ENCODE measurements at places on chromosomes 2 and 18. TPM values are rescaled to one million over a fixed set of nuclear protein-coding genes. Genes with fewer than 3 reads are reported as not detected.

ACMSD gene
- not detected for total RNA-seq

PROKR1 gene
- 0.50 TPM for total RNA-seq

GPR75 gene
- 6.8 TPM for total RNA-seq

ALKAL2 gene
- total RNA-seq, result 46.9 TPM

ALPP gene
- total RNA-seq, result 0.25 TPM

ABCB11 gene
- 4.6 TPM for total RNA-seq

DNA sequence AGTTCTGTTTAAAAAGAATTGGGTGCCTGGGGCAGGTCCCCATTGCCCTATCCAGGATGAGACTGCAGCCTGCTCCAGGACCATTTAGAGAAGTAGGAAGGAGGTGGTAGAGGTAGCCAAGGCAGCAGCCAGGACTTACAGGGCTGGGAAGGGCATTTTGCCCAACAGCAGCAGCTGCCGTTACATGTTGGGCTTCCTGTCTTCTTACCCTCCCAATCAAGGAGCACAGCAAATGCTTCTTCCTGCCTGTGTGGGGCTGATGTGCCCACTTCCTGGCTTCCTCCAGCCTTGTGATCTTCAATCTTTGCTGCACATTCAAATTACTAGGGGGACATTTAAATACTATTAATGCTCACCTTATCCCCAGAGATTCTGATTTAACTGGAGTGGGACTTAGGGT, 112.0 kb downstream of the QPCT start:
- DNase-seq, result no peak

- DNase-seq, result no peak
Measured at GRCh38 chr18:13211534-13211933, 7.0 kb upstream of the LDLRAD4 start.

GRCh38 chr2:156340377-156340776, 7.9 kb upstream of the NR4A2 start:
- no peak for DNase-seq

DNA sequence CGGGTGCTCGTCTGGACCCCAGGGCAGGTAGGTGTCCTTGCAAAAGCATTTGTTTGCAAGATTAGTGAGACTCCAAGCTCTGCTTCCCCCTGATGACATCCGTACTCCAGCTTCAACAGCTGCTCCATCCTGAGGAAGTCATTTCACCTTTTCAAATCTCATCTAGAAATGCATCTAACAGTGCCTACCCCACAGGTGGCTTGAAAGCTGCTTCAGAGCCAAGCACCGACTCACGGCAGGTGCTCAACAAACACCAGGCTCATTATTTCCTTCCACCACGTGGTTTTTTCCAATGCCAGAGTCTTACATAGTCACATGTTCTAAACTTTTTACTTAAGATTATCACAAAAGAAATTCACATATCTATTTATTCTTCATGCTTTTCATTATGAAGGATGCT, 31.9 kb downstream of the CNGA3 start:
- no peak for DNase-seq

DNA sequence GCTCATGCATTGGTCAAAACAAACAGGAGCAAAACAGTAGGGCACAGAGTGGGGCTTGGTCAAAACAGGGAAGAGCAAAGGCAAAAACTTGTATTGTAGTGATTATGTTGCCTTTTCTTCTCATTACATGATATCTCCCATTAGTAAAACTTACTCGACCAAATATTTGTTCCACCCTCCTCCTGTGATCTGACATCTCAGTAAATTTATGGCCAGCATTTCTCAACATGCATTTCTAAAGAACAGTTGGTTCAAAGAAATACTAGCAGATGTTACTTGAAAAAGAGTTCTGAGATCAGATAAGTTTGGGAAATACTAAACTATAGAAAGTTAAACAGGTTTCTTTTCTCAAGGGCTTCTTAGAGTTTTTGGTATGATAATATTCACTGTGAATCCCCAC, 423.1 kb downstream of the FIGN start:
- DNase-seq, result no peak

GRCh38 chr2:119760237-119760955, 674 bp downstream of the PTPN4 start:
- DNase-seq, result peak; percentile 62

- DNase-seq, result no peak
Measured at GRCh38 chr2:28274911-28275685, 117.6 kb upstream of the FOSL2 start.

DNA sequence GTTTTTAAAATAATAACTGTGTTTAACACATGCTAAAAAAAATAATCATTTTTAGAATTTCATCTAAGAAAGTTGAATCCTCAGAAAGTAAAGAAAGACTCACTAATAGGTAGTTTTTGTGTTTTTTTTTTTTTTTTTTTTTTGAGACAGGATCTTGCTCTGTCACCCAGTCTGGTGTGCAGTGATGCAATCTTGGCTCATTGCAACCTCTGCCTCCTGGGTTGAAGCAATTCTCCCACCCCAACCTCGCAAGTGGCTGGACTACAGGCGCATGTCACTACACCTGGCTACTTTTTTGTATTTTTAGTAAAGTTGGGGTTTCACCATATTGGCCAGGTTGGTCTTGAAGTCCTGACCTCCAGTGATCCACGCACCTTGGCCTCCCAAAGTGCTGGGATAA, 7.1 kb downstream of the CKAP2L start:
- no peak for DNase-seq

DNA sequence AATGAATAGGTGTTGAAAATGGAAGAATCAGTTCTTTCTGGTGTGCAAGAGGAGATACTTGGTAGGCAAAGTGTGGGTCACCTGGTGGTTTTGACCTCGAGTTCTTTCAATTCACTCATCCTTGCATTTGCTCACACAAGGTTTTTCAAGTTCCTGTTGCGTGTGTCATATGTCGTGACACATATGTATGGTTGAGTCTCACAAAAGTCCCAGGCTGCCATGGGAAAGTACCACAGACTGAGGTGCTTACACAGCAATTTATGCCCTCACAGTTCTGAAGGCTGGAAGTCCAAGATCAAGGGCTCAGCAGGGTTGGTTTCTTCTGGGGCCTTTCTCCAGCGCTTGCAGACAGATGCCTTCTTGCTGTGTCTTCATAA, 64.4 kb downstream of the NCK2 start:
- DNase-seq, result no peak

DNA sequence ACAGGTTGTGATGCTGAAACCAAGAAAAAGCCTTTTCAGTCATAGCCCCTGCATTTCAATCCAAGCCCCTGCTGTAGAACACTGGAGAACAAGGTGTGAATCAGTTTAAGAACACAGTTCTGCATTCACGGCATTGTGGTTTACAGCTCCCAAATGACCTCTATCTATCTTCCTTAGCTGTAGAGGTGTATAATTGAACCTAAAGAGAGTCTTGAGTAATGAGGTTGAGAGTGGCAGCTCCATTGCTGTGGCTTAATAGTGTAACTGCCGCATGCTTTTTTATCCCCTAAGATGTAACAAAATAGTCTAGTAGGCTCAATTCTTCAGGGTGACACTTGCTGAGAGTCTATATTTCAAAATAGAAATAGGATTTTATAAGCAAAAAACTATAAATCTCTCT, 121.3 kb upstream of the EPHA4 start:
- no peak for DNase-seq

- no peak for DNase-seq
Measured at GRCh38 chr2:23065936-23066335, 319.0 kb upstream of the KLHL29 start.

GRCh38 chr2:219165058-219165911, 4.5 kb downstream of the SLC23A3 start:
- DNase-seq, result no peak

DNA sequence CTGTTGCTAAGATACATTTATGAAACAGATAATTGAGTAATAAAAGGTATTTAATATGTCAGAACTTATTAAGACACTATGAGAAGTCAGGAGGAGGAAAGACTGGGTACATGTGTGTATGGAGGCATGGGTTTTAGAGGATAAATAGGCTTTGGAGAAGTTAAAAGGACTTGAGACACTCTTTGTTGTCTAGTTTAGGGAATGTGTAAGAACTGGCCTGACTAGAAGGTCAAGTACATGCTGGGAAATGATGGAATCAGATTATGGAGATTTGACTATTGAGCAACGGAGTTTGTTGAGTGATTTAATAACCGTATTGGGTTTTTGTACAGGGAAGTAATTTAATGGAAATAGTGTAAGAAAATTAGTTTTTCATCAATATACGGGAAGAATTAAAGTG, 28.2 kb upstream of the SPDYA start:
- no peak for DNase-seq

GRCh38 chr2:18178736-18179349, 300.4 kb downstream of the KCNS3 start:
- peak; percentile 69 for DNase-seq

DNA sequence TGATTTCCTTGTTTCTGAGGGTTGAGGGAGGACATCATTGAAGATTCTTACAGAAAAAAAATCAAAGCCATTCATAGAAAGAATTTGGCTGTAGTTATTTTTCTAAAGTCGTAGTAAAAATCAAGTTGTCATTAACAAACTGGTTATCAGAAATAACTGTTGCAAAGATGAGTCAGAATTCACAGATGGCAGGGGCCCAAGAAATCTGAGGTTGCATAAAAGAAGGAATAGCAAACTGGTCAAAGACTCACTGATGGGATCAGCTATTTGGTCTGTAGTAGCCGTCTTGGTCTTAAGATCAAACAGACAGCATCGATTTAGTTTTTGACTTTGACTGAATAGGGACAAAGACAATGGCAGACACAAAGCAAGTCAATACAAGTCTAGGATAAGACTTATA, 334.3 kb downstream of the FIGN start:
- DNase-seq, result no peak

DNA sequence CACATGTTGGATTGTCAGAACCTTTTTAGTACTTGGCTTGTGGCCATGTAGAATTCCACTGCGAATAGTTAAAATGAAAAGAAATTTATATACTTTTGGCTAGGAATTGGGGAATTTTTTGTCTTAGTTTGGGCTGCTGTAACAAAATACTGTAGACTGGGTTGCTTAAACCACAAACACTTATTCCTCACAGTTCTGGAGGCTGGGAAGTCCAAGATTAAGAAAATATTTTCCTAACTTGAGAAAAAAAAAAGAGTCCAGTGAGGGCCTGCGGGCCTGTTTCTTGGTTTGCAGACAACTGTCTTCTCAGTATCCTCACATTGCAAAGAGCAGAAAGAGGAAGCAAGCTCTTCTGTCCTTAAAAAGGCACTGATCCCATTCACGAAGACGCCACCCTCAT, 81.9 kb downstream of the CD226 start:
- no peak for DNase-seq

DNA sequence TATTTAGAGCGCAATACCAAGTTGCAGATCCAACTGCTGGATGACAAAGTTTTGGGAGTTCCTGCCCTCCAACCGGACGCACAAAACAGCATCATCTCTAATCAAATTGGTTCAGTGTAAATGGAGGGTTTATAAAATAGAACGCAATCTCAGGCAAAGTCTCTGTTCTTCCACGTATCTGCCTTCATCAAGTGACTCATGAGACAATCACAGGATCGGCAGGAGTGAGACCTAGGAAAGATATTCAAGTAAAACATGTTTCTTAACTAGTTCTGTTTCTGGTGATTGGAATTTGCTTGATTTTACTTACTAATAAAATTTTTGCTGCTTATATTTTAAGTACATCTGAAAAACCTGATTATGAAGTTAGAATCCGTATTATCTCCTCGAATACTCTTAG, 7.6 kb downstream of the FZD5 start:
- DNase-seq, result no peak

Measured in testis (tissue), 5 donors.